A172 (cell line): ENCODE measurements at places on chromosomes 5 and 9. TPM values are rescaled to one million over a fixed set of nuclear protein-coding genes. Genes with fewer than 3 reads are reported as not detected.

OCLN gene
- 3.2 and 6.5 TPM in 2 replicates for total RNA-seq

ABCA1 gene
- total RNA-seq: 66.6 and 72.6 TPM in 2 replicates

FGF10 gene
- total RNA-seq: 0.16 and 0.62 TPM in 2 replicates

SRD5A1 gene
- 51.3 and 62.8 TPM in 2 replicates for total RNA-seq

NDUFA8 gene
- 144 and 168 TPM in 2 replicates for total RNA-seq

CD14 gene
- 2.3 TPM in 1 of 2 replicates, not detected in the other for total RNA-seq

CDKN2AIPNL gene
- 68.4 and 70.6 TPM in 2 replicates for total RNA-seq

MEIKIN gene
- total RNA-seq: not detected in 2 replicates

ZBTB26 gene
- total RNA-seq: 6.1 and 10.2 TPM in 2 replicates

PCDHGA2 gene
- 0.57 and 1.1 TPM in 2 replicates for total RNA-seq

ENTREP1 gene
- total RNA-seq: 0.78 and 1.7 TPM in 2 replicates

MOB3B gene
- total RNA-seq: 0.02 TPM in 1 of 2 replicates, not detected in the other

NPR3 gene
- 0.07 and 0.28 TPM in 2 replicates for total RNA-seq

DEPDC1B gene
- 34.4 and 35.0 TPM in 2 replicates for total RNA-seq

ADAMTS16 gene
- total RNA-seq: 3.4 and 3.5 TPM in 2 replicates

SLC34A1 gene
- 0.05 TPM in 1 of 2 replicates, not detected in the other for total RNA-seq

CSNK1G3 gene
- total RNA-seq: 65.5 and 77.0 TPM in 2 replicates

PCSK1 gene
- total RNA-seq: 0.02 TPM in 1 of 2 replicates, not detected in the other

NUTM2G gene
- not detected in 2 replicates for total RNA-seq

TERT gene
- 0.95 and 5.2 TPM in 2 replicates for total RNA-seq

VCAN gene
- total RNA-seq: 22.3 and 31.7 TPM in 2 replicates

ZNF454 gene
- not detected in 2 replicates for total RNA-seq

LCN15 gene
- total RNA-seq: not detected in 2 replicates

RAD23B gene
- 135 and 142 TPM in 2 replicates for total RNA-seq

GABRB2 gene
- not detected in 2 replicates for total RNA-seq

RNF208 gene
- total RNA-seq: 0.09 and 0.17 TPM in 2 replicates

OTP gene
- total RNA-seq: not detected in 2 replicates

MYMK gene
- total RNA-seq: not detected in 2 replicates

SLC46A2 gene
- total RNA-seq: not detected in 2 replicates

WNT8A gene
- not detected in 2 replicates for total RNA-seq

FBP2 gene
- not detected in 2 replicates for total RNA-seq

SHB gene
- total RNA-seq: 15.1 and 19.8 TPM in 2 replicates

SNX30 gene
- 10.8 and 11.8 TPM in 2 replicates for total RNA-seq

FUT7 gene
- 0.07 TPM in 1 of 2 replicates, not detected in the other for total RNA-seq

CTXN3 gene
- total RNA-seq: not detected in 2 replicates

TXNDC8 gene
- not detected in 2 replicates for total RNA-seq

OMD gene
- total RNA-seq: not detected in 2 replicates

PTBP3 gene
- total RNA-seq: 24.4 and 26.2 TPM in 2 replicates

PCDHA1 gene
- 0.02 TPM in 1 of 2 replicates, not detected in the other for total RNA-seq

SPINK4 gene
- not detected in 2 replicates for total RNA-seq

DPH7 gene
- total RNA-seq: 47.4 and 56.0 TPM in 2 replicates
